Psoas muscle (tissue), 8 donors: ENCODE measurements at places on chromosomes 13 and 19. TPM values are rescaled to one million over a fixed set of nuclear protein-coding genes. Genes with fewer than 3 reads are reported as not detected.

DNA sequence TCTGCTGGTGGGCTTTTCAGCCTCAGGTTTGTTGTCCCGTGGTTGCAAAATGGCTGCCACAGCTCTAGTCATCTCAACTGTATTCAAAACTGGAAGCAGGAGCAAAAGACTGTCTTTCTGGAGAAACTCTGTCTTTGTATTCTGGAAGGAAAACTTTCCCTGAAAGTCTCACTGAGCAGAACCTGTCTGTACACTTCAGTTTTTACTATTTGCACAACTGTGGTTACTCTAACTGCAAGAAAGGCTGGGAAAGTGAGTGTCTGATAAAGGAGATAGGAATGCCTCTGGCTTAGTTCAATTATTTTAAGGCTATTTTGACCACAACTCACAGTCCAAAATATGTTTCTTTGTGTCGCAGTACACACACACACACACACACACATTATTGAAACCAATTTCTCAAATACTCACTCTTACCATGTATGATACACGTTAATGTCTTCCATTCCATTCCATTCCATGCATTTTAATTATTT is 49.7 kb upstream of the EHD2 start:
- H3K4me3 ChIP-seq: peak overlapping the region; percentile 30
- H3K27ac ChIP-seq: peak overlapping the region; percentile 91
- peaks cover 88% of the 10 kb centered on the region for H3K4me1 ChIP-seq
- no peak for DNase-seq
- no peaks in the 10 kb centered on the region for H3K27me3 ChIP-seq

GRCh38 chr19:3785938-3786824 is at the start of gene MATK:
Gene MATK (minus strand): TSS chr19:3786381. CDS start chr19:3785135, 1,246 bp downstream.
- H3K27ac ChIP-seq: no peak within 1 kb of the TSS
- no peaks in the 10 kb centered on the region for H3K4me1 ChIP-seq
- no peaks in the 10 kb centered on the region for H3K36me3 ChIP-seq
- no peak for DNase-seq
- H3K27me3 ChIP-seq: peaks cover 55% of the 10 kb centered on the region
- peak within 1 kb of the TSS; percentile 18 for H3K4me3 ChIP-seq

DNA sequence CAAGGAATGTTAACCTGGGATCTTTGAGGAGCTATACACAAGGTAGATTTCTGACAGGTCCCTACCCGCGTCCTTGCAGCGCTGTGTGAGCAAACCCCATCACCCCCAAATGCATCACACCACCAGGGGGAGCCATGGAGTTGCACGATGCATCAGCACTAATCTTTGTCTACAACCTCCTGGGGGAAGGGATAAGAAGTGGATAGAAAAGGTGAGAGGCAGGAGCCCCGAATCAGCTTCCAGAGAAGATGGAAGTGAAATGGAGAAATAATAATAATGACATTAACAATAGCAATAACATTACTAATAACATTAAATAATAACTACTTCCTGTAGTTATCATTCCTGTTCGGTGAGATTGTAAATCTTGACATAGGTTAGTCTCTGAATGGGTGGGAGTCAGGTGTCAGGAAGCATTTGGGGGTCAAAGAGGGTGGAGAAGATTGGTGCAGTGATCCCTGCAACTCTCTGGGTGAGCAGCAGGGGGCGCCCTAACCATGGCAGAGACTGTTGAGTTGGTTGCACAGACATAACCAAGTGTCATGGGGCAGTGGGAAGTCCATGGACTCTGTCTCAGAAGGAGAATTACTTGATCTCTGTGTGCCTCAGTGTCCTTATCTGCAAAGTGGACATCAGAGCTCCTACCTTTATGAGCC is 16.5 kb downstream of the SIGLEC7 start:
- H3K36me3 ChIP-seq: no peaks in the 10 kb centered on the region
- H3K4me3 ChIP-seq: no peak overlapping the region

DNA sequence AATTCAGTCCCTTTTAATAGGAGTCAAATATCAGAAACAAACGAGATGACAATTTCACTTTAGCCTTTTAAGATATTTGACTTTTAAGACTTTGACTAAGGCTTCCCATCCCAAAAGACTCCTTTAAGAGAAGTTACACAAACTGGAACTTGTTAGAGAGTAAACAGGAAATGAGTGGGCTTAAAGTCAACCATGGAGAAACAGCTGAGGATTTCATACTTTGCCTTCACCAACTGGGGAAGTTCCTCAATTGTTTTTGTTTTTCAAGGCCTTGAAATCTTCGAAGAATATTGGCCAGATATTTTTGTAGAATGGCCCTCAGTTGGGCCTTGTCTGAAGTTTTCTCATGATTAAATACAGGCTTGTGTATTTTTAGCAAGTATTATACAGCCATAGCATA is 227.3 kb downstream of the POU4F1 start:
- H3K27ac ChIP-seq: no peak overlapping the region
- no peak overlapping the region for H3K4me3 ChIP-seq
- DNase-seq: no peak
- no peaks in the 10 kb centered on the region for H3K27me3 ChIP-seq
- no peaks in the 10 kb centered on the region for H3K4me1 ChIP-seq

Gene URAD
- not detected for total RNA-seq
